ENCODE measurements at places on chromosomes 5 and 9.

- DNase-seq: no peak
Observed at GRCh38 chr9:74333384-74334032, 163.6 kb upstream of the RORB start.

DNA sequence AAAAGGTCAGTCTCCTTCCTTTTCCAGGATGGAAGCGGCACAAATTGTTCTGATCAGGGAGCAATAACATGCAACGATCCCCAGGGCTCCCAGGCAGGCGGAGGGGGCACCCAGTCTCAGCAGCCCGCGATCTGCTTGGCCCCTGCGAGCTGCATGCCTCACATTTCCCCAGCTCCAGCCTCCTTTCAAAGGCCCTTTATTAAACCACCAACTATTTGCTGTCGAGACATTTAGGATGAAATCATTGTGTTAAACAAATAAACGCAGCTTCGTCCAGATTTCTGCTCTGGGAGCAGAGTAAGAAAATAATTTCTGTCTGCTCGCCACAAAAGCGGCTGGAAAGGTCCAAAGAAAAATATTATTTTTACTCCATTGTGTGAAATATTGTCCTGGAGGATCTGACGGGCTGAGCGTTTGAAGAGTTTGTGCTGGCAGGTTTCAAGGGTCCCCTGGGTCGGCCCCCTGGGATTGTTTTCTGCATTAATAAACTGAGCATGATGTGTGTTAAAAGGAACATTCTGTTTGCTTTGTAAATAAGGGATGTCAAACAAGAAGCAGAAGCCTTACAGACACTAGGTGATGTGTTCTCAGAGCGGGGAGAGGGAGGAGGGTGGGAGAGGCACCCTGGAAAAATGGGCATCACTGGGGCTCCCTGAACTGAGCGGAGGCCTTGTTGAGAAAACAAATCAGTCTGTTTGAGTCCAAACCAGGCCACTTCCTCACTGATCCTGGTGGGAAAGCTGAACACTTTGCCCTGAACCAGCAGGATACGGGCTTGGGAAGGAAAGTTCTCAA lies 110.1 kb downstream of the FOXD1 start:
- no peak for DNase-seq

DNA sequence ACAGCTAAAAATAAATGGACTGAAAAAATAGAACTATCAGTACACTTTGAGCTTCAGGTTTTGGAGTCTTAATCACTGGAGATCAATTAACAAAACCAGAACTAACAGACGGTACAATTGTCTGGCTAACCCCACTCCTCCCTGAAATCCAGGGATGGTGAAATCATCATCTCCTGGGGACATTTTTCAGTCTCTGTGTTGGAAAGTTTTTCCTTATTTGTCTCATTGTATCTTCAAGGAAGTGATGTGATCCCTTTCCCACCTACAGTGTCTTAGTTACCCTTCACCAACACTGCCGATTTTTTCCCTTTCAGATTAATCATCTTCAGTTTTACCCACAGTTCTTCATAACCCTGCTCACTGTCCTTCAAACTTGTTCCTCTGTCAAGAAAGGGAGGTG lies 81.9 kb downstream of the MAP1B start:
- no peak for DNase-seq

DNA sequence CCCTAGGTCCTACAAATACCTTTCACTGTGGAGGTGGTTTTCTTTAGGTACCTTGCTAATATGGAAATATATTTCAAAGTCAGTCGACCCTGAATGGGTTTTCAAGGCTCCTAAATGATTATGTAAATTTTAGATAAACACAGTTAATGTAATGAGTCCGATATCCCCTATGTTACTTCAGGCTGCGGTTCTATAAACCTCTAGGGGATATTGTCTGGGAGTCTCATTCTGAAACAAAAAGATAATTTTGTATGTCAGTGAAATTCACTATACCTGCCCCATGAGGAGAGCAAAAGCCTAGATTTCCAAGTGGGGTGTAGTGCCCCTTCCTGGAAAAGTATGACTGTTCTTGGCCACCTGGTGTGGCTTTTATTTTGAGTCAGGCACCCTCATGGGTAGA lies 377.3 kb downstream of the ICE1 start:
- no peak for DNase-seq

DNA sequence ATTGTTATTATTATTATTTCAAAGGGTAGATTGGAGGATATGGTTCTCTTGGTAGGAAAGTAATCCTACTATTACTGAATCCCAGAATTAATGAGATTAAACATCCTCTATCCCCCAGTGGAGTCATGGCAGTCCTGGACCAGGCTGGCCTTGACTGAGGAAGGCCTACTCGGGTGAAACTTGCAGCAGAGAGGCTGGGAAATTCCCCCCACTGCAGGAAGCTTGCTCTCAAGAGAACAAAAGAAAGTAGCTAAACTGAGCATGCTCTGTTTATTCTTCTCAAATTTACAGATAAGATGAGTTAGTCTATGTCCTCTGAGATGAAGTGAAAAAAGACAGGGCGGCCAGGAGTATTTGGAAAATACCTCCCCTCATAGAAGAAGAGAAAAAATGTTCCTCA lies 233.9 kb upstream of the RPS23 start:
- DNase-seq: no peak

- DNase-seq: no peak
Observed at GRCh38 chr9:127796852-127797370, 5.8 kb upstream of the FPGS start.

DNA sequence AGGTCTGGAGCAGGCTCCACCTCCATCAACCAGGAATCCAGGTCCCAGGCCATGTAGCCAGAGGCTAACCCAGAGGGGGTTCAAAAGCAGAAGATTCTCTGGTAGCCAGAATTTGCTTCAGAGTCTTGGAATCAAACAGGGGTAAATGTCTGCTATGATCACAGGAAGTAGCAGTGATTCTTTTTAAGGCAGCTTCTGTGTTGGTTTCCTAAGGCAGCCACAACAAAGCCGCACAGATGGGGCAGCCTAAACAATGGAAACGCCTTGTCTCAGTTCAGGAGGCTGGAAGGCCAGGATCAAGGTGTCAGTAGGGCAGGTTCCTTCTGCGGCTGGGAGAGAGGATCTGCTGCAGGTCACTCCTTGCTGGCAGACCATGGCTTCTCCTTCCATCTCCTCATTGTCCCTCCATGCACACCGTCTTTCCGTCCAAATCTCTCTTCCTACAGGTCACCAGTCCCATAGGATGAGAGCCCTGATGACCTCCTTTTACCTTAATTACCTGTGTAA lies 167.3 kb downstream of the ROR2 start:
- no peak for DNase-seq

GRCh38 chr5:58239045-58239444 lies 220.8 kb downstream of the PLK2 start:
- DNase-seq: no peak
